ENCODE measurements at places on chromosomes 5 and 9.

DNA sequence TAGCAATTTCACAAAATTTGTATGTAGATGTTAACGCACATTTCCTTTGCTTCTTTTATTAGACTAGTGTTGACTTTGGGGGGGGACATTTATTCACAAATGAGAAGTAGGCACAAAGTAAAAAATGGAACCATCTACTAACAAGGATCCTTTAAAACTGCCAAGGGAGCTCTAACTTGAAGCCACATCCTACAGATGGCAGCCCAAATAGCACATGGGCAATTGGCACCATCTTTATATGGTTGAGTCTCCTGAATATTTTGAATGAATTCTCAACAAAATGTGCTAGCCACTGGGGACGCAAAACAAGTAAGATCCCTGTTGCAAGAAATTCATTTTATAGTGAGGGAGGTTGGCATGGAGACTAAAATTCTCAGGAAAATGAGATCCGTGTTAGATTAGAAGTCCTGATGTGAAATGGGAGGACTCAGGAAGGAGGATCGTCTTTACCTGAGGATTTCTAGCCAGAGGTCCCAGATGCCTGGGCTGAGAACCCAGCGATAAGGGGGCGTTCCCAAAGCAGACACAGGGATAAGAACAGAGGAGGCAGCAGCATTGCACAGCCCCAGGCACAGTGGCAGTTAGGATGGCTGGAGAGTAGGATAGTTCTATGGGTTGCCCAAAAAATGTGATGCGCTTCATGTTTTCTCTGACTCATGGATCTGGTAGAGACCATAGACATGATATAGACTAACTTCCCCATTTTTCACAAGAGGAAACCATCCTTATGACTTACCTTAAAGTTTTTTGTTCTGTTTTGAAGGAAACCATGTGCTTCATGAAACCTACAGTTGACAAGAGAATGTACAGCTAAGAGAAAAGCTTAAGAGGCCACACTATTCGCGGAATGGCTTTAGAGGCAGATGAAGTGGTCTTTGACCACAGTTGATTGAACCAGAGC lies 37.4 kb downstream of the C9orf152 start:
- DNase-seq, result no peak

- no peak for DNase-seq
Observed at GRCh38 chr9:34070606-34071324, 22.1 kb upstream of the UBAP2 start.

GRCh38 chr9:94016744-94017143 lies 61.6 kb upstream of the BARX1 start:
- no peak for DNase-seq

DNA sequence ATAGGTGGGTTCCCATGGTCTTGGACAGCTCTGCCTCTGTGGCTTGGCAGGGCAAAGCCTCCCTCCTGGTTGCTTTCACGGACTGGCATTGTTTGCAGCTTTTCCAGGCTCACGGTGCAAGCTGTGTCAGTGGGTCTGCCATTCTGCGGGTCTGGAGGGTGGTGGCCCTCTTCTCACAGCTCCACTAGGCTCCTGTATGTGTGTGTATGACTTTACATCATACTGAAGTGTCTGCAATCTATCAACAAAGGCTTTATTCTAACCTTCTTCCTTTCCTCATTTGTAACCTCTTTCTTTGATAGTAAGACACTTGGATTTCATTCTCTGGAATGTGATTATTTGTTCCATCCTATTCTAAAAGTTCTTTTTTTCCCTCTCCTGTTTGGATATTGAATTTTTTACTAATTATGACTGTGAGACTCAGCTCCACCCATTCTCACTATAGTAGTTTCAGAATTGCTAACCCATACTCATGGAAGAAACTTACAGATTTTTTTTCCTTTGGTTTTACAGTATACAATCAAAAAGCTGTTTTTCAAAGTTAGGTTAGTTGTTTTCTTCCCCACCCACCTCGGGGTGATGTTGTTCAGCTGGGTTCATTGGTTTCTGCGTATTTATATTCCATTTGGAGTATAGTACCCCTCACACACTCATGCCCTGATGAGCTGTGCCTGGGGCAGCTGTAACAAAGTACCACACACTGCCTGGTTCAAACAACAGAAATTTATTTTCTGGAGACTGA lies 144.6 kb upstream of the OTULINL start:
- DNase-seq, result no peak

DNA sequence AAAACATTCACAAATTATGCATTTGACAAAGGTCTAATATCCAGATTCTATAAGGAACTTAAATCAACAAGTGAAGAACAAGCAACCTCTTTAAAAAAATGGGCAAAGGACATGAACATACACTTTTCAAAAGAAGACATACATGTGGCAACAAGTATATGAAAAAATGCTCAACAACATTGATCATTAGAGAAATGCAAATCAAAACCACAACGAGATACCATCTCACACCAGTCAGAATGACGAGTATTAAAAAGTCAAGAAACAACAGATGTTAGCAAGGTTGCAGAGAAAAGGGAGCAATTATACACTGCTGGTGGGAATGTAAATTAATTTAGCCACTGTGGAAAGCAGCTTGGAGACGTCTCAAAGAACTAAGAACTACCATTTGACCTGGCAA lies 38.9 kb upstream of the TNFSF15 start:
- DNase-seq, result no peak

- DNase-seq, result no peak
Observed at GRCh38 chr5:82054004-82054710, 82.3 kb downstream of the ATG10 start.

- no peak for DNase-seq
Observed at GRCh38 chr5:170694911-170695310, 88.6 kb upstream of the GABRP start.

DNA sequence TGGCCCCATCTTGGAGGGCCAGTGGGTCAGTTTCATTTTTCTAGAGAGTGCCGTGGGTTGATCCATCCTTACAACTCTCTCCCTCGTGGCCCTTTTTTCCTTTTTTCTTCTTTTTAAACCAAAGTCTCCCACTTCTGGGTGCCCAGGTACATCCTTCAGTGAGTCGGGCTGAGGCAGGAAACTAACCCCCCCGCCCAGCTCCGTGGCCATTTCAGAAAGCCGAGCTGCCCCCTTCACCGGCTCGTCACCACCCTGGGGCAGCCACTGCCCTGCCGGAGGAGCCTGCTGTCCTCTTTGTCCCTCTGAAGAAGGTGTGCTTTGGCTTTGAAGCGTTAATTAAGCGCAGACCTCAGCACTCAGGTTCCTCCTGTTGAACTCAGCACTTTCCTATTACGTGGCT lies 5.2 kb downstream of the CFAP77 start:
- DNase-seq, result no peak

DNA sequence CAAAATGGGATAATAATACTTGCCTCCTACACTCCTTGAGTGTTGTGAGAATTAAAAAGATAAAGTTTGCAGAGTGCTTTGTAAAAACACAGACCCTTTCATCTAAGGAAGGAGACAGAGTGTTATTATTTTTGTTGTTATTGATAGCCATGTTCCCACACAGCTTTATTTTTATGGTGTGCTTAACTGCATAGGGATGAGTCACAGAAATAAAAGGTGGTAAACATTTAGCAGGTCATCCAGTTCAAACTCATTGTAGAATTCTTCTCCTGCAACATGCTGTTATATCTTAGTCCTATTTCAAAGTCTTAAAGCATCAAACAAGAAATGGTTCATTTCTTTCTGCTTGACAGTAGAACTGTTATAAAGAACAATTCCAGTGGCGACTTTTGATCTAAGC lies 367.5 kb upstream of the ACTBL2 start:
- DNase-seq, result no peak

- DNase-seq, result no peak
Observed at GRCh38 chr9:112173489-112174221, 1.4 kb downstream of the SUSD1 start.

DNA sequence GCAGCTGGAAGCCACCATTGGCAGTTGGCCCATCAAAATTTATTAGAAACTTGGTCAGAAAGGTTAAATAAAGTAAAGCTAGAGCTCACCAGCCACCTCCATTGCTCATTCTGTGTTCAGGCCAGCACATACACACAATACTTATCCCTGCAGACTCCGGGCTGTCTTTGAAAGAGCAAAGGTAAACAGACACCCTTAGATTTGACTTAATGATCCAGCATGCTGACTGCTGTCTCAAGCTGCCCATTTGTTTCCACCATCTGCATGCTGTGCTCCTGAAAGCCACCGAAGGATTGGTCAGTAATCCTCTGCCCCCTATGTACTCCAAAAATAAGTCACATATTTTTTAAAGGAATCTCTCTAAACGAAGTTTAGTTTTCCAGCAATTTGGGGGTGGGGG lies 1059.8 kb upstream of the DMAC1 start:
- no peak for DNase-seq
